ENCODE measurements at places on chromosomes 16 and 17. TPM values are rescaled to one million over a fixed set of nuclear protein-coding genes. Genes with fewer than 3 reads are reported as not detected.

Gene GRAPL
- 0.55 TPM for total RNA-seq

Gene GRB2
- 87.7 TPM for total RNA-seq

Gene C1QTNF8
- not detected for total RNA-seq

Gene VMO1
- total RNA-seq: 0.31 TPM

Gene HS3ST3B1
- 2.9 TPM for total RNA-seq

Gene UTS2R
- total RNA-seq: 0.94 TPM

Gene USP32
- total RNA-seq: 73.5 TPM

Gene TM4SF5
- not detected for total RNA-seq

Gene CARD14
- 0.35 TPM for total RNA-seq

Gene SCNN1B
- 0.35 TPM for total RNA-seq

Gene ACSM2A
- not detected for total RNA-seq
